ENCODE measurements at places on chromosomes 13 and 19.

DNA sequence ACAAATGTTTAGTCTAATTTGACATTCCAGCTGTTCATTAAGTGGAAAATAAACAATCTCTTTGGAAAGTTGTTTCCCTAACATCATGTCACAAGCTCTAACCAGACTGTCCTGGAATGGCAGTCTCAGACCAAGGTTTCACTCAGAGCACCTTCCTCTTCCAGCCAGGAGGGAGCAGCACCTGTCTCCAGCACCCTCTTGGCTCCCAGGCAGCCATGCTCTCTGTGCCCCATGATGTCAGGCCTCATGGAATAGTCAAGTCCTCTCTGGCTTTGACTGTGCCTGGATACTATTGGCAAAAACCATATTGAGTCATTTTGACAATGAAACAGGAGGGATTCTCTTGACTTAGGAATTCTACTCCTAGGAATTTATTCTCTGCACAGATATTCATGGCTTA, 171.4 kb downstream of the OXGR1 start:
- DNase-seq: no peak

- no peak for DNase-seq
Measured at GRCh38 chr19:10513223-10513622, 4.0 kb downstream of the S1PR5 start.

- DNase-seq: no peak
Measured at GRCh38 chr19:45733160-45733810, at the start of gene MEIOSIN. TSS of gene MEIOSIN (plus strand) at chr19:45733439. CDS start at chr19:45735377, 1,938 bp downstream.

- no peak for DNase-seq
Measured at GRCh38 chr19:32363175-32363574, 17.8 kb downstream of the ZNF507 start.

DNA sequence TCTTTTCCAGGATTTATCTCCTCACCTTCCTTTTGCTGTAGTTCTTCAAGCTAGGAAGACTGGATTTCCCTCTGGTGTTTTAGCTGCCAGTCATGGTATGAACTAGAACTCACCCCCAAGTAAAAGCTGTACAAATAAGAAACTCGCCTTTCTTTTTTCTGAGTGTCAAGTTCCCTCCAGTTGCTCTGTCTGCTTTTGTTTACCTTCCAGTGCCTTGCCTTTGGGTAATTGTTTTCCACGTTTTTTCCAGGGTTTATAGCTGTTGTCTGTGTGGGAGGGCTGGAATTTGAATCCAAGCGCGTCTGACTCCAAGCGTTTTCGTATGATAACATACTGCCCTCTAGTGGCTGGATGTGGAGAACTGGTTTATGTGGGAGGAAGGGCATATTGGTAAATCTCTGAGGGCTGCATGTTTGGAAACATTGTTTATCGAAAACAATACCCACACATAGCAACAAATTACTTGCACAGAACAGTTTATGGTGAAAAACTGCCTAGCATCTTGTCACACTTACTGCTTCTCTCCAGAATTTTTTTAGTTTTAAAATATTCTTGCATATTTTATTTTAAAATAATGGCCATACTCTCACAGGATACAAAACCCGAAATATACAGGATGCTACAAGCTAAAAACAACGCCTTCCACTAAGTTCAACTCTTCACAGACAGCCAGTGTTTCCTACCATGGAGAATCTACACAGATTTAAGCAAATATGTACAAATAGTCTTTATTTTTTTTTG, 19.2 kb downstream of the RCN3 start:
- peak; percentile 96 for DNase-seq

Measured in skin of body (tissue), 3 donors.